RKO (cell line): ENCODE measurements at places on chromosomes 3 and 15.

GRCh38 chr3:71421475-71421819, 162.1 kb downstream of the FOXP1 start:
- no peak for DNase-seq

DNA sequence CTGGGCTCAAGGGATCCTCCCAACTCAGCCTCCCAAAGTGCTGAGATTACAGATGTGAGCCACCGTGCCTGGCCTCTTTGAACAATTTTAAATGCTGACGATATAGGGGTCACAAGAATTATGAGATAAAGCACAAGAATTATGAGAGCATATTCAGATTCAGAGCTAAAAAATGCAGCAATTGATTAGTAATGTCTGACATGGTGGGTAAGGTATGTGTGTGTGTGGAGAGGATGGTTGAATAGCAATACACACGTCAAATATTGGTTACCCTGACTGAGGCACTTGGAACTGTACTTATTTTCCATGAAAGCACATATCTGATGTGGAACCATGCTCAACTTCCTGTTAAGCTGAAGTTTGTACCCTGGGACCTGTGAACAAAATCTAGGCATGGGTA, 115.6 kb downstream of the EOMES start:
- DNase-seq = peak; percentile 76

GRCh38 chr3:16484216-16484615, 29.3 kb downstream of the RFTN1 start:
- no peak for DNase-seq

DNA sequence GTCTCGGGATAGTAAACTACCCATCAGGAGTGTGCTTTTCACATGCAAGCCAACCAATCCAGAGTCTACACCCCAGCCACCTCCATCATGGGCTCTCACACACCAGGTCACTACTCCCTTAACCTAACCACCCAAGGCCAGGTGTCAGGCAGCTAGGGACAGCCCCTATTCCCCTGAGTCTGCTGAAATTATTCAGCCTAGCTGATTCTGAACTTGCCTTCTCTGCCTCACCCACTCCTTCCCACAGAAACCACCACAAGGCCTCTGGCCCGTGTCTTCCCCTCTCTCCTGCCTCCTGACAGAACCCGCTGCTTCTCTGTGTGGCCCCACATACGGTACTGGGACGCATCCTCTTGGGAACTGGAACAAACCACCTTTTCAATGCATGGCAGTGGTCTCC, 82.1 kb downstream of the PCSK6 start:
- no peak for DNase-seq

- DNase-seq = no peak
Observed at GRCh38 chr15:39344662-39345141, 236.2 kb upstream of the THBS1 start.

GRCh38 chr15:67127965-67128364, 62.6 kb downstream of the SMAD3 start:
- DNase-seq = peak; percentile 93

DNA sequence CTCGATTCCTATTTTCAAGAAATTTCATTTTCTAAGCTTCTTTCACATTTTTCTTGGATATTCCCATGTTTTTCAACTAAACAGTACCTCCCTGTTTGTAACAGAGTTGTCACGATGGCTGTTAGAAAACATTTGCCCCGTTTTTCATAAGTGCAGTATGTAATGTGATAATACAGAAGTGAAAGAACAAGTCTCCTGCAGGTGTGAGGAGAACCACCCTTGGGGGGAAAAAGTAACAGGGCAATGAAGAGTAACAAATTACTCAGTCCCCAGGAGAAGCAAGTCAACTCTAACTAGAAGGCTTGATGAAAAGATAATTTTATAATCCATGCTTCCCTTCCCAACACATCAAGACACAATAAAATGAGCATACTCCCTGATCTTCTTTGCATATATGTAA, 493.3 kb downstream of the FOXP1 start:
- no peak for DNase-seq

DNA sequence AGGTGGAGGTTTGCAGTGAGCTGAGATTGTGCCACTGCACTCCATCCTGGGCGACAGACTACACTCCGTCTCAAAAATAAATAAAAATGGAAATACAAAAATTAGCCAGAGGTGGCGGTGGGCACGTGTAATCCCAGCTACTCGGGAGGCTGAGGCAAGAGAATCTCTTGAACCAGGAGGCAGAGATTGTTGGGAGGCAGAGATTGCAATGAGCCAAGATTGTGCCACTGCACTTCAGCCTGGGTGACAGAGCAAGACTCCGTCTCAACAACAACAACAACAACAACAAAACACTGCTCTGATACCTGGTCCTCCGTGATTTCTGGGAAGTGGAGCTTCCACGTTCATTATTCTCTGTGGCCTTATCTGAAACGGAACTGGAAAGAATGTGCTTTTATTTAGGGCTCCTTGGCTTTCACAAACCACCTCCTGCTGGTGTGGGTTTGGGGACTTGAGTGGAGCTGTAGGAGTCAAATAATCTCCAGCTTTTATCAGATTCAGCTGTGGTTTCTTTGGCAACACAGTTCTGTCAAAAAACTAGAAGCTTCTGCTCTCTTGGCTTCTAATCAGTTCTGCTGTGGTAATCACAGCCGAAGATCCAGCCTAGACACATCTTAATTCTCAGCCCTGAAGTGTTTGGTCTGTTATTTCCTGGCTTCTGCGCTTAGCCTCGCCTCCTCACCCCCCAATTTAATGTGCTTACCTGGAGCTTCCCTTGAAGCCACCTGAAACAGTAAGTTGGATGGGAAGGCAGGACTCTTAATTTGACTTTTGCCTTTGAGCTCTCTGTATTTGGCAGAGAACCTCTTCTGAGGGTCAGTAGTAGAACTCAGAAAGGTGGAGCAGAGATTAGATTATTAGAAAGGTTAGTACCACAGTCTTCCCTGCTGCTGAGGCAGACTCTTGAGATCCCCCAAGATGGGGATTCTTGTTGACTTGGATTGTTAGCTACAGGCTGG, 21.4 kb downstream of the IRAK2 start:
- no peak for DNase-seq

- DNase-seq = peak; percentile 44
Observed at GRCh38 chr3:155805204-155805801, 775 bp downstream of the C3orf33 start.

GRCh38 chr3:99929745-99930139, 112.1 kb downstream of the CMSS1 start:
- DNase-seq = no peak

DNA sequence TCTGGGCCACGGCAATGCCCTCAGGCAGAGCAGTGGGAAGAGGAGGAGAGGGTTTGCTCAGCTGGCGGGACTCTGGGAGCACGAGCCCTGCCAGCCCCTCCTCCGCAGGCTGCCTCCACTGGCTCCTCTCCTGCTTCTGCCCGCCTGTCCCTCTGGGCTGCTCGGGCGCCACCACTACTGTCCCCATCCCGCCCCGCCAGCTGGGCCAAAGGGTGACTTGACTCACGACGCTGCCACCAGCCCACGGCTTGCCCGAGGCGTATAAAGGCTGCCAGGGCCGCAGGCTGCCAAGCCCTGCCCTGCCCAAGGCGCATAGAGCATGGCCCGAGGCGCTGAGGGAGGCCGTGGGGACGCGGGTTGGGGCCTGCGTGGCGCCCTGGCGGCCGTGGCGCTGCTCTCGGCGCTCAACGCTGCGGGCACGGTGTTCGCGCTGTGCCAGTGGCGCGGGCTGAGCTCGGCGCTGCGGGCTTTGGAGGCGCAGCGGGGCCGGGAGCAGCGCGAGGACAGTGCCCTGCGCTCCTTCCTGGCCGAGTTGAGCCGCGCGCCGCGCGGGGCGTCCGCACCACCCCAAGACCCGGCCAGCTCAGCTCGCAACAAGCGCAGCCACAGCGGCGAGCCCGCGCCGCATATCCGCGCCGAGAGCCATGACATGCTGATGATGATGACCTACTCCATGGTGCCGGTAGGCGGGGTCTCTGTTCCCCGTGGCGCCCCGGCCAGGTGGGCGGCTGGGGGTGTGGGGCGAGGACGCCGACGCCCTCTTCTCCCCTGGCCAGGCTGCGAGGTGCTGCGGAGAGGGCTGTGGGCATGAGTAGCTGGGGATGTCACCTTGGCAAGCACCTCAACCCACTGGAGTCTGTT, at the start of gene GLDN:
Gene GLDN (plus strand): TSS at position 290 of the 861 bp plus-strand sequence. CDS start 30 bp downstream, at position 320.
- DNase-seq = no peak

GRCh38 chr3:52887166-52887565, 10.2 kb downstream of the STIMATE start:
- DNase-seq = no peak

- DNase-seq = no peak
Observed at GRCh38 chr3:197892162-197892561, 57.8 kb upstream of the RPL35A start.
